ENCODE measurements at places on chromosomes 11 and 22. TPM values are rescaled to one million over a fixed set of nuclear protein-coding genes. Genes with fewer than 3 reads are reported as not detected.

DNA sequence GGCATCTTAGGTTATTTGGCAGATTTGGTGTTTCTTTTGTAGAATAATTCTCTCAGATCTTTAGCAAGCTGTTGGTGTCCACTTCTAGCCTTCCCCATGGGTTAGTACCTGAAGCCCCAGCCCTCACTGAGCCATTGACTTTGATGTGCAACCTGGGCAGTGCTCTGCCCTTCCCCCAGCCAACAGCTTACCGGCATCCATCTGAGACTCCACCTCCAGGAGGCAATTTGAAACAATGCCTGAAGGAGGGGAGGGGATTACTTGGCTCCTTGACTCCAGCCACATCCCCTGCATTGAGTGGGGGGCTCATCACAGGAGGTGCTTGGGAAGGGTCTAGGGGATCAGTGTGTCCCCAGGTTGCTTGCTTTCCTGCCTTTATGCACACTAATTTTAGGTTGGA, 114.8 kb downstream of the TRIM29 start:
- H3K4me1 ChIP-seq = no peaks in the 10 kb centered on the region
- H3K27me3 ChIP-seq = no peaks in the 10 kb centered on the region
- no peak for DNase-seq
- H3K4me3 ChIP-seq = no peak overlapping the region

GRCh38 chr11:2527621-2528291, 82.9 kb downstream of the KCNQ1 start:
- DNase-seq = no peak
- no peaks in the 10 kb centered on the region for H3K27me3 ChIP-seq
- no peak overlapping the region for H3K4me3 ChIP-seq
- no peaks in the 10 kb centered on the region for H3K4me1 ChIP-seq

TRIM48 gene
- total RNA-seq = not detected

- peaks cover 12% of the 10 kb centered on the region for H3K36me3 ChIP-seq
- no peak overlapping the region for H3K27ac ChIP-seq
- peaks cover 18% of the 10 kb centered on the region for H3K4me1 ChIP-seq
Observed at GRCh38 chr11:74951226-74951625, 2.2 kb downstream of the SPCS2 start.

GRCh38 chr11:125025968-125026367, 37.1 kb upstream of the SLC37A2 start:
- H3K27me3 ChIP-seq = no peaks in the 10 kb centered on the region
- no peaks in the 10 kb centered on the region for H3K4me1 ChIP-seq
- DNase-seq = no peak
- H3K27ac ChIP-seq = no peak overlapping the region

PATE2 gene
- not detected for total RNA-seq

KDM4E gene
- not detected for total RNA-seq

DNA sequence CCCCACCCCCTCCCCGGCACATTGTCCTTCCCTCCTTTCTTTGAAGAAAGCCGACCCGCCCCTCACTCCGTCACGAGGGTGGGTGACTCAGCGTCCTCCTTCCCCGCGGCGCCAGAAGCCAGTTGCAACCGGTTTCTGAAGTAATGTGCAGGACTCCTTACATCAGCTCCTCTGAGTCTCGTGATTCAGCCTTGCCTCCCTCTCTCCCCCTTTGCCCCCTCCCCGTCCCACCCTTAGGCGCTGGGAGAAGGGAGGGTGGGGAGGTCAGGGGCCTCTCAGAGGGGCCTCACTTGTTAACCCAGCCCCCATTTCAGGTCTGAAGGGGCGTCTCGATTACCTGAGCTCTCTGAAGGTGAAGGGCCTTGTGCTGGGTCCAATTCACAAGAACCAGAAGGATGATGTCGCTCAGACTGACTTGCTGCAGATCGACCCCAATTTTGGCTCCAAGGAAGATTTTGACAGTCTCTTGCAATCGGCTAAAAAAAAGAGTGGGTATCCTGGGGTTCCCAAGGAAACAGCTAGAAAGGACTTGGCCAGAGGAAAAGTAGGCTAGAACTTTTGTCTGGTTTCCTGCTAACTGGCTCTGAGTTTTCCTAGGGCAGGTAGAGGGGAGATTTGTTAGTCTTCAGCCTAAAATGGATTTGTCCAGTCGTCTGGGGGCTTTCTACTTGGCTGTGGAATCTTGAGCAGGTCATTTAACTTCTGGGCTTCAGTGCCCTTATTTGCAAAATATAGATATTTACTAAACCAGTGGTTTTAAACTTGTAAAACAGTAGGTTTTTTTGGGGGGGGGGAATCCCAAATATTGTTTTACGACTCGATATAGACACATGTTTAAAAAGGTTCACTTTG, 1.1 kb downstream of the SLC3A2 start:
- peaks cover 48% of the 10 kb centered on the region for H3K36me3 ChIP-seq
- peaks cover 34% of the 10 kb centered on the region for H3K4me1 ChIP-seq
- DNase-seq = peak; percentile 90
- peak overlapping the region; percentile 97 for H3K4me3 ChIP-seq

DNA sequence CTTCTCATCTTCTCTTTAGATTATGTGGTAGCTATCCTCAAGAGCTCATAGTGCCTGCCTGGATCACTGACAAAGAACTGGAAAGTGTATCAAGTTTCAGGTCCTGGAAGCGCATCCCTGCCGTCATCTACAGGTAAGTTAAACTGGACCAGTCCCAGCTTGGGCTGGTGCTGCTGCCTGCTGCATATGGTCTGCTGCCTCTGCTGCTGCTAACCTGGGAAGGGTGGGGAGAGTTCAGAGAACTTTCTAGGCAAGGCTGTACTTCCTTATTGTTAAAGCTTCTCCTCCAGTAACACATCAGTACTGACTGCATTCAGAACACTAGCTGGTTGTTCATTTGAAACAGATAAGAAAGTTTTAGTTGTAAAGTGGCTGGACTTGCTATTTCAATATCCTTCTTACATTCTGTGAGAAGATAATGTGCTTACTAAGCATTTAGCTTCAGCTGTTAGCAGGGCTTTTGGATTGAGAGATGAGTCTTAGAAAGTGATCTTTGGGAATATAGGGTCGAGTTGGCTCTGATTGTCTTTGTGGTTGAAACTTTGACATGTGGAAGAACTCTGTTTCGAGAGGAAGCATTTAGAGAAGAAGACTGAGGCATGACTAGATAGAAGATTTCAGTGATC, 77.3 kb upstream of the HORMAD2 start:
- no peak for DNase-seq
- H3K36me3 ChIP-seq = peaks cover 10% of the 10 kb centered on the region
- H3K4me3 ChIP-seq = no peak overlapping the region
- no peak overlapping the region for H3K27ac ChIP-seq
- no peaks in the 10 kb centered on the region for H3K27me3 ChIP-seq

DNA sequence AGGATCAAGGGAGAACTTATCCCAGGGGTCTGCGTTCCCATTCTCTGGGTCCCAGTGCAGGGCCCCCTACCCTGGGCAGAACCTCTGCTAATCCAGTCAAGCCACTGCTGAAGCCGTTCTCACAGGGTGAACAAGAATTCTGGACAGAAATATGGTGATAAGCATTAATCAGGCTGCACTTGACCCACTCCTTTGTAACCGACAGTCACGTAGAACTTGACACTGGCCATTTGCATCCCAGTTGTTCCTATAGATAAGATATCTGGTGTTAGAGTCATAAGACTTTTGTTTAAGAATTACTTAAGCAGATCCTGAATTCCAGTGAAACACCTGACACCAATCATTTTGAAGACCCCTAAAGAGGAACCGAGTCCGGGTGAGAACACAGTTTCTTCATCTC, 107.5 kb upstream of the THY1 start:
- H3K27me3 ChIP-seq = no peaks in the 10 kb centered on the region
- H3K27ac ChIP-seq = no peak overlapping the region
- no peak overlapping the region for H3K4me3 ChIP-seq

GRCh38 chr22:47382164-47382890, 619.9 kb downstream of the TBC1D22A start:
- no peaks in the 10 kb centered on the region for H3K4me1 ChIP-seq
- no peaks in the 10 kb centered on the region for H3K36me3 ChIP-seq
- no peak for DNase-seq
- no peak overlapping the region for H3K27ac ChIP-seq
- no peak overlapping the region for H3K4me3 ChIP-seq
- H3K27me3 ChIP-seq = no peaks in the 10 kb centered on the region

IFITM10 gene
- 1.0 TPM for total RNA-seq

DNA sequence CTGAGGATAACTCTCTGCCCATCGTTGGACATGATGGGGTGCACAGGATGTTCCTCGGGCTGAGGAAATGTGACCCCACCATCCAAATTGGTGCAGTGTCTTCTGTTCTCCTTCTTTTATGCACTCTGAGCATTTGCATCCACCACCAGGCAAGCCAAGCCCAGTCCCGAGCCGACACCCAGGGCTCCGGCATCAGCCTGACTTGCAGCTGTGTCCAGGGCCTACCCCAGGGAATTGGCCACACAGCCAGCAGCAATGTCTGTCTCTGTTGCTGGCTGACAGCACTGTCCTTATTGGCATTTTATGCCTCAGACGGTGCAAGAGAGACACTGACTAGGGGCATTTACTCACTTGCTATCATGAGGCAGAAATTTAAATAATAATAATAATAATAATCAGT, 25.4 kb upstream of the CPT1A start:
- H3K27me3 ChIP-seq = no peaks in the 10 kb centered on the region
- no peaks in the 10 kb centered on the region for H3K36me3 ChIP-seq
- DNase-seq = no peak
- no peak overlapping the region for H3K4me3 ChIP-seq
- no peaks in the 10 kb centered on the region for H3K4me1 ChIP-seq

IL10RA gene
- 300 TPM for total RNA-seq

BTBD18 gene
- total RNA-seq = not detected

GRCh38 chr11:92911478-92911877, 58.0 kb upstream of the MTNR1B start:
- H3K27ac ChIP-seq = no peak overlapping the region
- no peak overlapping the region for H3K4me3 ChIP-seq
- DNase-seq = no peak
- no peaks in the 10 kb centered on the region for H3K27me3 ChIP-seq
- no peaks in the 10 kb centered on the region for H3K4me1 ChIP-seq

DNA sequence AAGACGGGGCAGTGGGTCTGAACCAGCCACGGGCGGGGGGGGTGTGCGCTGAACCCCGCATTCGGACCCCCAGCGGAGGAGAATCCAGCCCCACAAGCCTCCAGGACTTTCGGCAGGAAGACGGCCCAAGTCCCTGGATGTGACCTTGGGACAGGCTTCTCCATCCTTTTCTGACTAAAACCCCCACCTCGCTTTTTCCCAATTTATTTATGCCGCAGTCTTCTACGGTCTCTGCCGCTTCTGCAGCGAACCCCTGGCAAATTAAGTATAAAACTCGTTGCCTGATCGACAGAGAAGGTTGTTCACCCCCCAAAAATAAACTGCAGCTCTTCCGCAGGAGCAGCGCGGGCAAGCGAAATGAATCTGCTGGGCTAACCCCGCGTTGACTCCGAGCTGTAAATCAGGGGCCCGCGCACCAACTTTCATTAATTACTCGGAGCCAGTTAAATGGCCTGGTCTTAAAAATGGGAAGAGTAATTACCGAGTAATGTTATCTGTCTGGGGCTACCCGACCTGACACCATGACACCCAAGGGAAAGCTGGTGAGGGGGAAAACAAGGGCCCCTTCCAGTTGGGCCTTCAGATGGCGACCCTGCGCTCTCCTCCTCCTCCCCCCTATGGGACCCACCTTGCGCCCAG, 6.6 kb downstream of the WT1 start:
- H3K27me3 ChIP-seq = no peaks in the 10 kb centered on the region
- no peaks in the 10 kb centered on the region for H3K36me3 ChIP-seq
- H3K4me3 ChIP-seq = no peak overlapping the region
- peaks cover 6% of the 10 kb centered on the region for H3K4me1 ChIP-seq
- H3K27ac ChIP-seq = no peak overlapping the region

MAPK8IP2 gene
- 0.44 TPM for total RNA-seq

GRCh38 chr11:120224972-120225909, 14.4 kb downstream of the OAF start:
- no peak overlapping the region for H3K27ac ChIP-seq
- no peaks in the 10 kb centered on the region for H3K27me3 ChIP-seq
- no peaks in the 10 kb centered on the region for H3K4me1 ChIP-seq
- DNase-seq = no peak
- no peaks in the 10 kb centered on the region for H3K36me3 ChIP-seq
- no peak overlapping the region for H3K4me3 ChIP-seq

GRCh38 chr11:393219-394033, 583 bp upstream of the PKP3 start:
- H3K27ac ChIP-seq = no peak overlapping the region
- H3K27me3 ChIP-seq = no peaks in the 10 kb centered on the region
- DNase-seq = no peak
- no peaks in the 10 kb centered on the region for H3K4me1 ChIP-seq

- no peak for DNase-seq
- no peak overlapping the region for H3K27ac ChIP-seq
- H3K4me1 ChIP-seq = no peaks in the 10 kb centered on the region
- H3K4me3 ChIP-seq = no peak overlapping the region
- no peaks in the 10 kb centered on the region for H3K36me3 ChIP-seq
Observed at GRCh38 chr11:134533511-134533910, 121.5 kb upstream of the B3GAT1 start.

CDC42EP1 gene
- total RNA-seq = not detected

- H3K36me3 ChIP-seq = no peaks in the 10 kb centered on the region
- no peak for DNase-seq
- H3K27me3 ChIP-seq = no peaks in the 10 kb centered on the region
Observed at GRCh38 chr11:30712749-30713148, 126.6 kb upstream of the MPPED2 start.

DDIAS gene
- 1.2 TPM for total RNA-seq

CHRM1 gene
- total RNA-seq = not detected

DNA sequence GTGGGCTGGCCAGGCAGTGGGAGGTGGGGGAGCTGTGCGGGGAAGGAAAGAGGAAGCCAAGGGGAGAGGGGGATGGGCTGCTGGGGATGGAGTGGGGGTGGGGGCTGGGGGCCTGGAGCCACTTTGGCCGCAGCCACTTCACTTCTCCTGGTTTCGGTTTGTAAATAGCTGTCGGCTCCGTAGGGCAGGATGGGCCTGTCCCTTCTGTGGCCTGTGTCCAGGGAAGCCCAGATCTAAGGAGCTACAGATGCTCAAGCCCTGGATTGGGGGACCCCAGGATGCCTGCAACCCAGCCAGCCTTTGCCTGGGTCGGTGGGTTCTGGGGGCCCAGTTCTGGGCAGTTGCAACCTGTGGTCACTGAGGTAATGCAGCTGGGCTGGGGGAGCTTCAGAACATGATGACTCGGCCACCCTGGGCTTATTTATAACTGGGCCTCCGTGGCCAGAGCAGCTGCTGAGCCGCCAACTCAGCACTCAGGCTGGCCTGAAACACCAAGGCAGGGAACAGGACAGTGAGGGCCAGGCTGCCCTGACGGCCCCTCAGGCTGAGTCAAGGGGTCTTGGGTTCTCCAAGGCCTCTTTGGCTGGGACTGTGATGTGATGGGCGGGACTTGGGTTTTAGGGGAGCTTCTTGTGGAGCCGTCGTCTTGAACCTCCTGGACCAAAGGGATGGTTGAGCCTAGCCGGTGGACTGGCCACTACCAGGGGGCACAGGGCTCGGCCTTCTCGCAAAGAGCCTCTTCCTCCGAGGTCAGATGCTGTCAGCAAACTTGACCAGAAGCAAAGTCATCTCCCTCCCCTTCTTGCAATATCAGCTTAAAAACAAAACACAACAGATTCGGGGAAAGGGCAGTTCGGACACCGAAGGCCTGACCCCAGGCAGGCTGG, 15.0 kb upstream of the SLC39A13 start:
- H3K27me3 ChIP-seq = no peaks in the 10 kb centered on the region
- H3K4me3 ChIP-seq = peak overlapping the region; percentile 70
- no peak for DNase-seq
- no peaks in the 10 kb centered on the region for H3K36me3 ChIP-seq
- H3K4me1 ChIP-seq = peaks cover 28% of the 10 kb centered on the region

SYCE3 gene
- total RNA-seq = not detected

- H3K27me3 ChIP-seq = no peaks in the 10 kb centered on the region
- no peak overlapping the region for H3K27ac ChIP-seq
- H3K36me3 ChIP-seq = no peaks in the 10 kb centered on the region
- no peaks in the 10 kb centered on the region for H3K4me1 ChIP-seq
Observed at GRCh38 chr11:69250186-69251056, 43.5 kb upstream of the MYEOV start.

Data from naive thymus-derived CD4-positive, alpha-beta T cell (primary cell).